ENCODE measurements at places on chromosomes 4 and X.

DNA sequence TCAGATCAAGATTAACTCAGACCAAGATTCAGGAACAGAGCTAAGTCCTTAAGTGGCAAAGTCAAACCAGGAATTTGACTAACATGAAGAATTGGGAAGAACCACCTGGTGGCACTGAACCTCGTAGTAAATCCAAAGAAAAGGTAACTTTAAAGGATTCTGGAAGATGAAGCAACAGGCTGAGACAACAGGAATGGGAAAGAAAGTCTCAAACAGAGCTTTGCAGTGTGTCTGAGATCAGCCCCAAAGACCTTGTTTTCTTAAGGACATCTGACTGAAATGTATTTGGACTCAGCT, 126.1 kb downstream of the ASB9 start:
- no peak for DNase-seq

GRCh38 chr4:122960611-122961000, 38.2 kb upstream of the NUDT6 start:
- no peak for DNase-seq

DNA sequence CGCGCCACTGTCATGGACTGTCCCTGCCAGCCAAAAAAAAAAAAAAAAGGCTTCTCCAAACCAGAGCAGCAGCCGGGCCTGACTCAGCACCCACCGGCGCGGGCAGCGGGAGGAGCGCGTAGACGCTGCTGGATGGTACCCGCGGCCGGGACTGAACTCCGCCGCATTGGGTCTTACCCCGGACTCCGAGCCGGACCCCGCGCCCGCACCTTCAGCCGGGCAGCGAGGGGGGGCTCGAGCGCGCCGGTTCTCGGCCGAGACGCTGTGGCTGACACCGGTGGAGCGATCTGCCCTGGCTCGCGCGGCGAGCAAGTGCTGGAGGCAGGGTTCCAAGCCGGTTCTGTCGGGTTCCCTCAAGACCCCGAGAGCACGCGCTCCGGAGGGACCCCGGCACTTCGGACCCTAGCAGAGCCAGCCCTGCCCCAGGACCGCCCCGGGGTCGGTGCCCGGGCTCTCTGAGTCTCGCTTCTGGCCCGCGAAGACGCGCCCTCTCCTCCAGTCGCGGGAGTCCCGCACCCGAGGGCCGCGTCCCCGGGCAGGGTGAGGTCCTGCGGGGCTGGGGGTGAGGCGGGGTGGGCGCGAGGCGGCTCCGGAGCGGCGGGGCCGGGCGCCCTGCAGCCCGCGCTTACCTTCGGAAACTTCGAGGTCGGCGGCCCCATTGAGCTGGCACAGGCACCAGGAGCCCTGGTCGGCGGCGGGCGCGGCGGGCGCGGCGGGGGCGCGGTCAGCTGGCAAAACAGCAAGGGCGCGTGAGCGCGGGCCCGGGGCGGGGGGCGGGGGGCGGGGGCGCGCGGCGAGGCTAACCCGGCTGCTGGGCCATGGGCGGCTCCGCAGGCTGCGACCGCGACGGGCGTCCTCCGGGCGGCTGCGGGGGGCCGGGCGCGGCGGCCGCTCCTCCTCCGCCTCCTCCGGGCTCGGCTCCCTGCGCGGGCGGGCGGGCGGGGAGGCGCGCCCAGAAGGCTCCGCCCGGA, 11.8 kb upstream of the MAN2B2 start:
- DNase-seq: no peak

- no peak for DNase-seq
Observed at GRCh38 chr4:57877047-57877458, 766.9 kb upstream of the IGFBP7 start.

- no peak for DNase-seq
Observed at GRCh38 chrX:71514367-71515037, 18.4 kb upstream of the OGT start.

- DNase-seq: no peak
Observed at GRCh38 chr4:164188236-164188635, 565.7 kb upstream of the SMIM31 start.

DNA sequence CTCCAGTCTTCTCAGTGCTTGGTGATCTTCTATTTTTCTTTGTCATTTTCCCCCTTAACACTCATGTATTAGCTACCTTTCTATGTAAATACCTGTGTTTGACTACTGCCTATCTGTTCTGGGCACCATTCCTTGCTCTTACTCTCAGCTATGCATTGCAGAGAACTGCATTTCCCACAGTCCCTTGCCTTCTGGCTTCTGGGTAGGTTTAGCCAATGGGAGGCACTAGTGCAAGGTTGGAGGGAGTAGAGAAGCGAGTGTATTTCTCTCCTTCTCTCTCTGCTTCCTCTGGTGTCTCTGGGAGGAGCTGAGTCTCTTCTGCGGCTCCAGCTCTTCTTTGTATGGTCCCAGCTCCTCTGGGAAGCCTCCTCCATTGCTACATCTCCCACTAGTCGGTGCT, 50.5 kb downstream of the CWH43 start:
- DNase-seq: no peak

DNA sequence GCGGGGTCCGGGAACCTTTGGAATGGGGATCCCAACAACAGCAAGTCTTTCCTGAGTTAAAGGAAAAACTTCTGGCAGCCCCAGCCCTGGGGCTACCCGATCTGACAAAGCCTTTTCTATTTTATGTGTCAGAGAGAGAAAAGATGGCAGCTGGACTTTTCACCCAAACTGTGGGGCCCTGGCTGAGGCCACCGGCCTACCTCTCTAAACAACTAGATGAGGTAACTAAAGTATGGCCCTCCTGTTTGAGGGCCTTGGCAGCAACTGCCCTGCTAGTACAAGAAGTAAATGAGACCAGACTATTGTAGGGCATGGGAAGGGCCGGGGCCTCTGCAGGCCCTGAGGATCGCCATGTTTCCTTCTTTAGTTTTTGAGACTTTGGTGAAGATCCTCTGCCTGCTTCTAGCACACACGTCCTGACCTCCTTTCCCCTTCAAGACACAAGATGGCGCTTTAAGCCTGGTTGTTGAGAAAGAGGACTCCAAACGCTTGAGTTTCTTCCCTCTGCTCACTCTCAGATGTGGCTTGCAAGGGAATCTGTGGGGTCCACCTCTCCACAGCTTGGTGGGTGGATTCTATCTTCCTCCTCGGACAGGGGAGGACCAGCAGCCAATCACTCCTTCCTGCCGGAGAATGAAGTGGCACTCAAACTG, 18.5 kb upstream of the DRD5 start:
- DNase-seq: peak; percentile 30

GRCh38 chr4:189279188-189279587, 661.5 kb upstream of the FRG1 start:
- peak; percentile 83 for DNase-seq

DNA sequence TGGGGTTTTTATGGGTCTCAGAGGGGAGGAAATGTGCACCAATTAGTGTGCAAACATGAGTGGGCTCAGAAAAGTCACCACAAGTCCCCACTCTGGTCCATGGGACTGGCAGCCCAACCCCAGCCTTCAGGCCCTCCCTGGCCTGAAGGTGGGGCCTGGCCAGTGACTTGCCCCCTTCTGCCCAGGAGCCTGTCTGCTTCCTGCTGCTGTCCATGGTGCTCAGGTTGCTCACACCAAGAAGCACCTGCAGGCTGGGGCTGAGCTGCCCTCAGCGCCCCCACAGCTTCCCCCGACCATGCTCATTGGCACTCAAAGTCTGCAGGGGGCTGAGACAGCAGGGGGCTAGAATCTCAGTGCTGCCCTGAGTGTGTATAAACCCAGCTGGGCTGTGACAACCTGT, 30.6 kb upstream of the GC start:
- DNase-seq: no peak

DNA sequence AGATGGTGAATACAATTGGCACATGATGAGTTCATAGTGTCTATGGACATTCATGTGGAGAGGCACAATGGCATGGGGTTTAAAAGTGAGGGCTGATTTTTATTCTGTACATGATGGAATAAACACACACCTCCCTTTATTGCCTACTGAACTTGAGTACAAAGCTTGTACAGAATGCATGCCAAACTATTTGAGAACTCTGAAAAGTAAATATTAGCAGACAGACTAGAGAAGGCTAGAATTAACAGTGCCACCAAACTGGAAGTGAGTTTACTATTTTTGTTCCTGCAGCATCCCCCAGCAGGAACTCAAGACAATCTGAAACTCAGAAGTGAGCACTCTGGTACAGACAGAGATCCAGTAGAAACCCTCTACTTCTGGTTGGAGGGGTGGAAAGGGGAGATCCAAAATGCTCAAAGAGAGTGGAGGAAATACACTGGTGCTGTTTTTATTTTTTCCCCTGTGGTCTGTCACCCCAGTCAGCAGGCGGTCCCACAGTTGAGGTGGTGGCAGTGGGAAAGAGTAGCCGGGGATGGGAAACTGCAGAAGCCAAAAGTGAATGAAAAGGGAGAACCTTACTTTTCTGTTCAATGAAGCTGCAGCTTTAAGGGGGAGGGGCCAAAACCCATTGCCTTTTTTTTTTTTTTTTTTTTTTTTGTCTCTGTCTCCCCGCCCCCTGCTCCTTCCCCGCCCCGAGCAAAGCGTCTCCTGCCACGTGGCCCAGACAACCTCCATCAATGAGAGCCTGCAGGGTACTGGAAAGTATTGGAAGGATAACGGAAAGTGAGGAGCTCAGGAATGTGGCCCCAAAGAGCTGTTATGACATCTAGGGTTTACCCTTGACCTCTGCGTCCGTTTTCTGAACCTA, 20.5 kb downstream of the AKAP4 start:
- DNase-seq: no peak

- no peak for DNase-seq
Observed at GRCh38 chrX:46673620-46674359, 85.1 kb downstream of the SLC9A7 start.

- peak; percentile 57 for DNase-seq
Observed at GRCh38 chr4:156949373-156949814, 22.2 kb downstream of the PDGFC start.

GRCh38 chr4:173404296-173404865, 5.5 kb upstream of the SCRG1 start:
- DNase-seq: no peak

DNA sequence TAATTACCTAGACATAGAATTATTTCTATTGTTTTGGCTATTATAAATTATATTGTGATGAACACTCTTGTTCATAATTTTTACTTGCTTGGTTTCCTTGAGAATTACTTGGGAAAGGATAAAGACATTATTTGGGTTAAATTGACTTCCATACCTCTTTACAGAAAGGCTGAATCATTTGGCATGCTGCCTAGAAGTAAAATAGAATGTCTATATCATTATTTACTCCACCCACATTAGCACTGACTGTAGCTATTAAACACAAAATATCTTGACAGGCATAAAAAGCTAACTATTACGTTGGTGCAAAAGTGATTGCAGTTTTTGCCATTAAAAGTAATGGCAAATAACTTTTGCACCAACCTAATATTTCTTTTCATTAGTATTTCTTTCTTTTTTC, 29.7 kb upstream of the ADH6 start:
- no peak for DNase-seq

DNA sequence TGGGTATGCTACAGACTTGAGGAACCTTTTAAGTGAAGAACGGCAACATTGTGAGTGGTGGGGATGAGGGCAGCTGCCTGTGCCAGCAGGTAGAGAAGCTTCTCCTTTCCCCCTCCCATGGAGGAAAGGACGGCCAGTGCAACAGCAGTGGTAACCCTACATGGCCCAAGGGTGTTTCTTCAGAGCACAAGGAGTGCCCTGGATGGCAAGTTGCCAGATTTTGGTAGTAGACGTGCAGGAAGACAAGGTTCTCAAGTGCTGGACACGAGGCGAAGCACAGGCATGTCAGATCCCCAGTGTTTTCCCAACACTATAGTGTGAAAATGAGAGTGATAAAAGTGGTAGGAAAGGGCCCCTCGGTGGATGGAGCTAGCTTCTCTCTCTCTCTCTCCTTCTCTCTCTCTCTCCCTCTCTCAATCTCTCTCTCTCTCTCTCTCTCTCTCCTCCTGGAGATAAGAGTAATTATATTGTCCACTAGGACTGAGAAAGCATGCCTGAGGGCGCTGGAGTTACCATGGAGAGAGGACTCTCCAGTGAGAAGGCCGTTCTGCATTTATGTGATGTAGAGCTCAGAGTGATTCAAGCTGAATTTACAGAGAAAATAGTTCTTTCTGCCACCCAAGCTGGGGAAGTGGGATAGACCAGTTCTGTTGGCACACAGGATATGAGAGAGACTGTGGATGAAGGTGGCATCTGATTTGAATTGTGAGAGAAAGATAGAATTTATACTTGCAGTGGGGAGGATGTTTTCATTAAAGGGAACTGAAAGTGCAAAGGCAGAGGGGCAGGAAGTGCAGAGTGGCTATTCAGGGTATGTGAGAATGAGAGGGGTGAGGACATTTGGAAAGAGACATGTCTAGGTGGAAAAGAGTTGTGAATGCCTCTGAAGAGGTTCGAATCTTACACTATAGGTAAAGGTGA, 25.7 kb upstream of the TRPC3 start:
- no peak for DNase-seq

DNA sequence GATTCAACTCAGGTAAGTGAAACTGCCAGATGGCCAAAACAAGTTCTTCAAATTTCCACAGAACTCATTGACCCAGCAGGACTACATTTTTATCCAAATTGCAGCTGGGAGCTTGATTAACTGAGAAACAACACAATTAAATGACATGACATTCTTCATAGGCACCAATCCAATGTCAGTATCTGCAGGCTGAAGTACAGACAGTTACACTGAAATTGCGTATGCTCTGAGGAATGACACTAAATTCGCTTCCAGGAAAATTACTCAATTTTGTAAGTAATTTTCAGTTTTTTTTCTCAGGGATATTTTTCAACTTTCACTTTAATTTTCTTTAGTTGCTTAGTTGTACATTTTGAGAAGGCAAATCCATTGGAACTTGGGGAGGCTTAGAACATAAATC, 4.5 kb downstream of the C1GALT1C1 start:
- no peak for DNase-seq

- no peak for DNase-seq
Observed at GRCh38 chr4:43103048-43103447, 210.5 kb downstream of the GRXCR1 start.

DNA sequence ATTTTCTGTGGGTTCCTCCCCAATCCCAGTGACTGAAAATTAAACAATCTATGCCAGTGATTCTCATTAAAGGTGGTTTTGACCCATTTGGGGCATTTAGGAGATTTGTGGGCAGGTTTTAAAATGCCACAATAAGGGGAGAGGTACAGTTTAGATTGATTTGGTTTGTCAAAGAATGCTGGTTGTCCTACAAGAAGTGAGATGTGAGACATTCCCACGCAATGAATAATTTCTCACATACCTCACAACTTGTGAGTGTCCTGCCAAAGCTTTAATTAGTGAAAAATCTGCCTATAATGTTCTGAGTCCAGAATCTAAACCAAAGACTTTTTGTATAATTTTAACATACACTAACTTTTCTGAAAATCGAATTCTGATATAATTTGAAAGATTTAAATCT, 199.4 kb downstream of the MAPK10 start:
- no peak for DNase-seq

- no peak for DNase-seq
Observed at GRCh38 chr4:170307182-170307581, 217.4 kb upstream of the AADAT start.
